CD8-positive, alpha-beta memory T cell (primary cell): ENCODE measurements at places on chromosomes 6 and 20.

- no peak for DNase-seq
These were observed 78.8 kb upstream of the DEFB112 start for GRCh38 chr6:50128420-50129005.

DNA sequence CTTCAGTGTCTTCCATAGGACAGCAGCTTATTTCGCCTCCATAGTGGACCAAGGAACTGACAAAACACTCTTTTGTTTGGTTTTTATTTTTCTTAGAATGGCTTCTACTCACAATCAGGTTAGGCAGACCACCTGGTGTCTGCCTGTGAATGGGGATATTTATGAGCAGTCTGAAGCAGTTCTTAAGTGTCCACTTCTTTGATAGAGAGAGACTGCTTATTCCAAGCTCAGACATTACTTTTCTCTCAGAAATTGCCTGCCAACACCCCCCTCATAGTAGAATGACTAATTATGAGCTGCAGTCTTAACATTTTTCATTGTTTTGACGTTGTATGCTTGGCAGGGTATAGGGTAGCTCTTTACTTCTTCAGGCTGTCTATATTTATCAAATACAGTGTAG, 174.7 kb downstream of the ZFAND3 start:
- no peak for DNase-seq

DNA sequence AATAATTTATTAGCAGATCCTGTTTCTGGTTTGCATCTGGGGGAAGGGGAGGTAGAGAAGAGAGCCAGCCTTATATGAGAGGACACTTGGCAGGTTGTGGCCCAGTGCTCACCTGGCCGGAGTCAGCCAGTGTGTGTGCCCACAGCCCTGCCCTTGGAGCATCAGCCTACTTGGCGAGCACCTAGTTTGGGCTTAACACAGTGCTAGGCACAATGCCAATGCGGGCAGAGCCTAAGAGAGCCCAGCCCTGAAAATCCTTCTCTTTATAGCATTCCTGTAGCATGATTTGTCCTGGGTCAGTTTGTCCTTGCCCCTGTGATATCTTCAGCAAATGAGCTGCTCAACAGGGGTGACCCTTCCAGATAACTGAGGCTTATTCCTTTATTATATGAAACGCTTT, 73.0 kb downstream of the SLX4IP start:
- DNase-seq: no peak

GRCh38 chr20:10603971-10604864, 69.6 kb downstream of the JAG1 start:
- no peak for DNase-seq

DNA sequence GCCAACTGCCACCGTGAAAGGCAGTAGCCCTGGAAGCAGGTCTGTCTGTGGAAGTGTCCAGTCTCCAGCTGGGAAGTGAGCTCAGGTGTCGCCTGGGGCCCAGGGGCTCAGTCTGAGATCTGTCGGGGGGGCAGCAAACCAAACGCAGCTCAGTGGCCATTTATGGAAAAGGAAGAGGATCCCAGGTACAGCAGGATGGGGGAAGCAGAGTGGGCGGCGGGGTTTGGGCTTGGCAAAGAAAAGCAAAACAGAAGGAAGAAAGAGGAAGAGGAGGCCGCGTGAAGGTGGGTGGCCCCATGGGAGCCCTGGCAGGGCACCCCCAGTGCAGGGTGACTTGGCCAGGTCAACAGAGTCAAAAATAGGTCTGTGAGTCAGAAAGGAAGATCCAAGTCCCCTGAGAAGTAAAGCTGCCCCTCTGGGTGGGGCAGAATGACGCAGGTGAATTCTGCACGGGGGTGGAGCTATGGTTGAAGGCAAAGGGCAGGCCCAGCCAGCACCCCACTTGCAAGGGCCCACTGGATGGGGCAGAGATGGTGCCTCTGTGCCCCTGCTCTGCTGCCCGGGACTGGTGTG, 5.3 kb downstream of the PXDC1 start:
- DNase-seq: no peak

- DNase-seq: no peak
These were observed 1958.5 kb upstream of the DEFB115 start for GRCh38 chr20:29298759-29299613.

DNA sequence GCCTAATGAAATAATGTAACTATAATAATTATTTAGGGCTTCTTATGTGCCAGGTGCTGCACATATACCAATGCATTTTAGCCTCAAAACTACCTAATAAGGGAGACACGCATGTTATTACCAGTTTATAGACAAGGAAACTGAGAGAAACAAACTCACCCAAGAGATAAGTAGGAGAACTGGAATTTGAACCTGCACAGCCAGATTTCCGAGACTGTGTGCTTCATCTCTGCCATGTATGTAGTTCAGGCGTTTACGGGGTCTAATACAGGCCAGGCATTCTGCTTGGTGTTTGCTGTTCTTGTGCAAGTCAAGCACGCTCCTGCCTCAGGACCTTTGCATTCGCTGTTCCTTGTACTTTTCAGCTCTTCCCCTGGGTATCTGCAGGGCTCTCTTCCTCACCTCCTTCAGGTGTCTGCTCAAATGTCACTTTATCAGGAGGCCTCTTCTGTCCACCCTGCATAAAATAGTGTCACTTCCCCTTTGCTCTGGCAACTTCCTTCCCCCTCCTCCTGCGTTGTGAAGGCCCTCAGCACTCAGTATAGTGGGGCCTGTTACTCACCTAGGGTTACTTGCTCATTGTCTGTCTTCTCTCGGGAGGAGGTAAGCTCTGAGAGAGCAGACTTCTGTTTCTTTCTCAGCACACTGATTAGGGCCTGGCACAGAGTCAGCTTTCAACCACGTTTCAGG, 6.1 kb upstream of the NSFL1C start:
- DNase-seq: no peak

DNA sequence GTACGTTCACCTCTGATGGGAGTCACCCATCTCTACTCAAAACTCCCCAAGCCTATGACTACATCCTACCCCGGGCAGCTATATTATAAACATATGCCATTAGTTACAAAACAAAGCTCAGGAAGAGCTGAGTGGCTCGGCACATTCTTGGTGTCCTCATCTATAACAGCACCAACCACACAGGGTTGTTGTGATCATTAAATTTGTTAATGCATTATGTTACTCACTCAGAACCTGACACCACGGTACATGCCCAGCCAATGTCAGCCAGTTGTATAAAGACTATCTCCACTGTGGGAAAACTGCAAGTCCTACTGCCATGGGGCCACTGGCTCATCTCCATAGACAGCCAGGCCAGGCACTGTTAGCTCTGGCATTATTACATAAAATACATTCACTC, 7.7 kb downstream of the CDK5RAP1 start:
- DNase-seq: no peak

GRCh38 chr6:72739368-72739779, 117.5 kb downstream of the KCNQ5 start:
- no peak for DNase-seq

- DNase-seq: no peak
These were observed 29.5 kb upstream of the ARID1B start for GRCh38 chr6:156747715-156748114.

DNA sequence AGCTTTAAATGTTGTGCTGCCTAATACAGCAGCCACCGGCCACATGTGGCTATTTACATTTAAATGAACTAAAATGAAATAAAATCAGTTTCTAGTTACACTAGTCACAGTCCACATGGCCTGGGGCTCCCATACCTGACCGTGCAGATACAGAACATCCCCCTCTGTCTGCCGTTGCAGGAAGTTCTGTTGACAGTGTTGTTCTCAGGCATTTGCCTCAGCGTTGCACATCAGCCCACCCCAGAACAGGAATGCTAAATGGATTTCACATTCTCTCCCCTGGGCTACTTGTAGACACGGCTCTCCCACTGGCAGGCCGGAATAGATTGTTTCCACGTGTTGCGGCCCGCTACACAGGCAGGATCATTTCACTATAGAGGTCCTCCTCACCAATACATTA, 26.3 kb downstream of the JAG1 start:
- DNase-seq: no peak

DNA sequence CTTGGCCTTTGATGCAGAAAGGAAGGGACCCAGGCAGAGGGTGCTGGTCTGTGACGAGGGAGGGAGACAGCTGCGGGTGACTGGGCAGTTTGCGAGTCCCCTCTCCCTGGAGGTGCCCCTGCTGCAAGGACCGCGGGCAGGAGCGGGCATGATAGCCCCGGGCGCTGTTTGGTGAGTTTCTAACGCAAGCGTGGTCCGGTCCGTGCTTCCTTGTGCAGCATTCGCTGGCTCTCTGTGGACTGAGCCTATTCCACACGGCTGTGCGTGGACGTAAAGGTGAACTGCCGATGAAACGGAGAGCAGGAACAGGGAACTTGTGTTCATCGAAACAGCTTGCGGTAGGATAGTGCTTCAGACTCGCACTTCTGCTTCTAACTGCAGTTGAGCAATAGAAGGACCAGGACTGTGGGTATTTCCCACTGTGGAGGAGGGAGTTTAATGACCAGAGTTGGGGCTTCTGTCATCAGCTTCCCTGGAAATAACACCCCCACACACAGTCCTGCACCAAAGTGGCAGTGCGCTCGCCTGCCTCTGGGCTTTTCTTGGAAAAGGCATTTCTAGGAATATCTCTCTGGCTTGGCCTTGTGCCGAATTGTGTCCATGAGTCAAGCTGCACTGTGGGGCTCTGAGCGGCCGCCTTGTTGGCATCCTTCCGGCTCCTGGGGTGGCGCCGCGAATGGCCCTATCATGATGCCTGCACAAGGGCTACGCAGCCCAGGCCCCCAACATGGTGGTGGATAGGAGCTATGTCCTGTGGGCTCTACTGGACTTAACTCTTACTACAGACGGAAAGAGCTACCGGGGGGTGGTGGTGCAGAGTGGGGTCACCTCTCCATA, 48.9 kb downstream of the DUSP22 start:
- DNase-seq: no peak

DNA sequence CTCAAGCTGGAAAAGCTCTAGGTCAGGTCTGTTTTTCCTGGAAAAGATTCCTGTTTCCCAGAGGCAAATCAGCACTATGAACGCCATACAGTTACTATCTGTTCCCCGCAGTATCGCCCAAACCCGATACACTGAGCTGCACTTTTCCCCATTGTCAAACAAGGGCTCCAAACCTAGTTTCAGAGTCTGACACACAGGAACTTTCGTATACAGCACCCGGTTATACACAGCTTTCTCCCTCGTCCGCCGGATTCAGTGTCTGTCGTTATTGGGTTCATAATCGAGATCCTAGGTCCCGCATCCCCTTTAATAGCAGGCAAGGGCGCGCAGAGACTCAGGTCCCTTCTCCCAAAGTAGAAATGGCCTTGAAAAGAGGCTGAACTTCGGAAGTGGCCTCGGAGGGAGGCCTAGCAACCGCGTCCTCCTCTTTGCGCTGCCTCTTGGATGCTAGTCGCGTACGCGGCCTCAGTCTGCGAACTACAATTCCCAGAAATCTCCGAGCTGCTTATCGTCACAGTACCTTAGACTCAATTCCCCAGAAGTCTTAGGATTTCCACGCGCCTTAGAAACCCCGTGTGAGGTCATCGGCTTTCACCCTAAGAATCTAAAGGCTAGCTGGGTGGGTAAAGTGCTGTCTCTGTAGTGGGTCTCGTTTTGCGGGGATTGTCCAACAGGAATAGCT, 34.2 kb downstream of the ZNF391 start:
- DNase-seq: no peak
